ENCODE measurements at places on chromosomes 16 and 17.
A peak's percentile ranks its signal among the peaks of the same experiment; 100 is the strongest.

- no peak for DNase-seq
These were observed 4.6 kb downstream of the IL21R start for GRCh38 chr16:27406511-27407128.

- DNase-seq, result no peak
These were observed 65.7 kb upstream of the LRRC37A3 start for GRCh38 chr17:64984851-64985521.

DNA sequence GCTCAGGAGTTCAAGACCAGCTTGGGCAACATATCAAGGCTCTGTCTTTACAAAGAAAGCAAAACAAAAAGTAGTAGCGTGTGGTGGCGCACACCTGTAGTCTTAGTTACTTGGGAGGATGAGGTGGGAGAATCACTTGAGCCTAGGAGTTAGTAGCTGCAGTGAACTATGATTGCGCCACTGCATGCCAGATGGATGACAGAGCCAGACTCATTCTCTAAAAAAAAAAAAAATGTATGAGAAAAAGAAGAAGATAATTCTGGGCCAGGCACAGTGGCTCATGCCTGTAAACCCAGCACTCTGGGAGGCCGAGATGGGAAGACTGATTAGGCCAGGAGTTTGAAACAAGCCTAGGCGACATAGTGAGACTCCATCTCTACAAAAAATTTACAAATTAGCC is 28.5 kb downstream of the STAT5B start:
- peak; percentile 72 for DNase-seq

DNA sequence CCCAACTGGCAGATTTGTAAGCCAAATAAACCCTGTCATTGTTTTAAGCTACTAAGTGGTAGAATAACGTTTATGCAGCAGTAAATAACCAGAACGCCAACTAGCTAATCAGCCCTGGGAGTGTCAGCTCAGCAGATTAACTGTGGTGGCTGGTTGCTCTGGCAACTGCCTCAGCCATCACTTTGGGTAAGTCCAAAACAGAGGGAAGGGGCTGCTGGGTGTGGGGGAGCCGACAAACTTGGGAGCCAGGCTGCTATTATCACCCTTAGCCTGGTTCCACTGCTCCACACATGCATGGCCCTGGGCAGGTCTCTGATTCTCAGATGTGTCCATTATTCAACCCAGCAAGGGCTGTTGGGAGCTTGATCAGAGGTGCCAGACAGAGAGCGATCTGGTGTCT is 22.2 kb upstream of the RHOT1 start:
- DNase-seq, result no peak

DNA sequence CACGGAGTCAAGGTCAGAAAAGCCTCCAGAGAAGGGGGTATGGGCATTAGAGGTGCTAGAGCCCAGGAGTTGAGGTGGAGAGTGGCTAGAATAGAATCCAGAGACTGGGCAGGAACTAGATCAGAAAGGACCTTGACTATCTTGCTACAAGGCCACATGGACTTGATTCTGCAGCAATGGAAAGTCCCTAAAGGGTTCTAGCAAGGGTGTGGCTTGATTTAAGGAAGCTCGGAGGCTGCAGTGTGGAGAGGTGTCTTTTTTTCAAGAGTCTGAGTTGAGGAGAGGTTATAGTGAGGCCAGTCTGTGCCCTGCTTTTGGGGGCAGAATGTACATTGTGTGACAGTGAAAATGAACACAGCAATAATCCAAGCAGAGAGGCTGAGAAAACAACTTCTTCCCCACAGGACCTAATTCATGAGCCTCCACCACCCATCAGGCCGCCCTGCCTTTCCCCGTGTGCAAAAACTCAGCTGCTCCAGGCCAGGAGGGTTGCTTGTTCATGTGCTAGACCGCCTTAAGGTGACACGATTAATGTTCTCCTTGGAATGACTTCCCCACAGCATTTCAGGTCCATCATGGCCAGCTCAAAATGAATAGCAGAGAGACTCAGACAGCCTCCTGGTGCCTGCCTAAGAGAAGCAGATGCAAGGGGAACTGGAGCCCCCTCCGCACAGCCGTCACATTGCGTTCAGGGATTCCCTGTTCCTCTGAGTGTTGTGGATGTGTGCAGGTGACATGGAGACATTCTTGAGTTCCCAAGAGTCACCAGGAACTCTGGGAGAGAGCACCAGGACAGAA is 8.7 kb upstream of the BEAN1 start:
- no peak for DNase-seq

GRCh38 chr16:56421313-56421712 is 4.0 kb downstream of the AMFR start:
- DNase-seq, result no peak

DNA sequence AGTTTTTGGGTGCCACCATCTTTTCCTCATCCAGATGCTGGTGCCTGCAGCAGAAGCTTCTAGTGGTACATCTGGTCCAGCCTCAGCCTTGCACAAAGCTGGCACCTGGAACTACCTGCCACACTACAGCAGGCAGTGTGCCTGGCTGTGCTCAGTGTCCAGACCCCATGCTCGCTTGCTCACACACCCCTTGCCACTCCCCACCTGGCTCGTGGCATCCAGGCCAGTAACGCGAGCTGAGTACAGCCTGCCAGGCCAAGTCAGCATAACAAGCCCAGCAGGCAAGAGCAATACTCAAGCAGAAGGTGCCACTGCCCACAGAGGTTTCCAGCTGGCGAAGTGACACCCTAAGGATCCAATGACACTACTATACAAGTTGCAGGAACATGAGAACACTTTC is 29.7 kb upstream of the KIF2B start:
- no peak for DNase-seq

GRCh38 chr16:6484935-6485334 is 847.7 kb upstream of the RBFOX1 start:
- no peak for DNase-seq

DNA sequence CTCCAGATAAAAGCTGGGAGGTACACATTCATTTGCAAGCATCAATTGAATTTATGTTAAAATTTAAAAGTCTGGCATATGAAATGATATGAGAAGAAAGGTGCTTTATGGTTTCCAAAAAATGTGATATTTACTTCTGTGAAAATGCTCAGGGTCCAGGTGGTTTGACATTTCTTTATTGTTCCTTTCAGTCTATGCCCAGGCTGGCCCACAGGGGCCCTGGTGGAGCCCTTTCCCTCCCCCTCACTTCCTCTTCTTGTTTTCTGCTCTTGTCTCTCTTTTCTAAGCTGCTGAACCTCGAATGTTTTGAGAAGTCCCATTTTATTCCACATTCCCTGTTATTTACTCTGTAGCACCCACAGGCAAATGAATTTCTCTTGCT is 127.8 kb downstream of the HS3ST3B1 start:
- no peak for DNase-seq

DNA sequence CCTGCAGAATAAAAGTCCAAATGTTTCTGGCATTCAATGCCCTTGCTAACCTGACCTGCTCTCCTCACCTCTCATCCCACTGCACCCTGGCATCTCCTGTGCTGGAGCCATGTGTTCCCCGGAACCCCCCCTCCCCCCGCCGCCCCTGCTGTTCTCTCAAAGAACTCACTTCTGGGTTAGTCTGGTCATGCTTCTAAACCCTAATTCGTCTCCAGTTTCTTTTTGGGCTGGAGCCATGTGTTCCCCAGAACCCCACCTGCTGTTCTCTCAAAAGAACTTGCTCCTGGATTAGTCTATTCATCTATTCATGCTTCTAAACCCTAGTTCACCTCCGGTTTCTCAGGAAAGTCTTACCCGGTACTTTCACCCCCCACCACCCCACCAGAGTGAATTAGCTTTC is 808 bp upstream of the ALOX15 start:
- DNase-seq, result no peak

GRCh38 chr17:10600571-10600970 is 51.1 kb upstream of the MYH2 start:
- DNase-seq, result no peak

- no peak for DNase-seq
These were observed 12.0 kb upstream of the KCNJ18 start for GRCh38 chr17:21680366-21680765.

GRCh38 chr17:6683081-6683684 is 30.0 kb downstream of the SLC13A5 start:
- no peak for DNase-seq

DNA sequence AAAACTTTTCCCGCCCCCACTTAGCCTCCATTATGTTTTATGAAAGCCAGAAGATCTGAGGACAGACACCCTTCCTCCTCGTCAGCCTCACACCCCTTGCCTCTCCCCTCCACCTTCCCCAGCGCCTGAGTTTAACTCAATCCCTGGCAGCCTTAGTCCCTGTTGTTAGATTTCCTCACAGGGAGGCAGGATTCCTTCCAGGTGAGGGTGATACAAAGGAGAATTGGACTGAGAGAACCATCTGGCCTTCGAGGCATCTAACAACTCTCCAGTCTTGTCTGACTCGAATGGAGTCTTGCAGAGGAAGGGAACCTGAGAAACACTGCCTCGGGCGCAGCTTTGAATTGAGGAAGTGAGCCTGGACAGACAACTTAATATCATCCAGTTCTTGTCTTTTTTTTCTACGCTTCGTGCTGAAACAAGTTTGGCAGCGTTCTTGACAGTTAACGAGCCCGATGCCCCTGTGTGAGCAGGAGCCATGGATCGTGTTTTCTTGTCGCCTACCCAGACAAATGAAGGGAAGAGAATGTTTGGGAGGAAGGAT is 1.3 kb upstream of the ZNF768 start:
- DNase-seq, result no peak

GRCh38 chr16:54174201-54174600 is 112.4 kb downstream of the IRX3 start:
- no peak for DNase-seq

DNA sequence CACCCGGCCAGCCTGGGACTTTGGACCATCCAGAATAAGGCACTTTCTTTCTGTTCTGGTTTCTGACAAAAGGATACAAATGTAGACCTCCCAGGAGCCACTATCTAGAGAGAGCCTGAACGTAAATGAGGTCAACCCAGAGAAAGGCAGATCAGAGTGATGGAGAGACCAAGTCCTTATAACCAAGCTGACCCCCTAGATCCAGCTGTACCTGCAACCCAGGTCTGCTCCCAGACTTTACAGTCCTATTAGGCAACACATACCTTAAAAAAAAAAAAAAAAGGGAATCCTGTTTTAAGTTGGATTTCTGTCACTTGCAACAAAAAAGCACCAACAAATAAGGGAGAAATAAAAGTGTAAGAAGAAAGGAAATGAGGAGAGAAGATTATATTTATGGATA is 23.2 kb downstream of the CPPED1 start:
- DNase-seq, result no peak

- no peak for DNase-seq
These were observed 37.8 kb upstream of the STH start for GRCh38 chr17:45961206-45961605.

DNA sequence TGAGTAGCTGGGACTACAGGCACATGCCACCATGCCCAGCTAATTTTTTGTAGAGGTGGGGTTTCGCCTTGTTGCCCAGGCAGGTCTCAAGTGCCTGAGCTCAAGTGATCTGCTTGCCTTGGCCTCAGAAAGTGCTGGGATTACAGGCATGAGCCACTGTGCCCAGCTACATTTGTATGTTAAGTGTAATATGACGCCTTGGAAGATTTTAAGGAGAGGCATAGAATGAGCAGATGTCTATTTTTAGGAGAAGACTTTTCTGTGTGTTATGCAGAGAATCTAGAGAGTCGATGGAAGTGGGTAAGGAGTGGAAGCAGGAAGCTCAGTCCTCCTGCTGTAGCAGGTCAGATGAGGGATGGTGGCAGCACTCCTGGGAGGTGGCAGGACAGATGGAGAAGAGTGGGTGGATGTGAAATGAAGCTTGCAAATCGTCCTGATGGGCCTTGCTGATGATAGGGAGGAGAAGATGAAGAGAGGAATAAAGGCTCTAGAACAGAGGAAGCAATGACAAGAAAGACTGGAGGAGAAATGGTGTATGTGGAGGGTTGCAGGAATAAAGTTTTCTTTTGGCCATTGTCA is 125.3 kb downstream of the SHISA6 start:
- DNase-seq, result no peak

DNA sequence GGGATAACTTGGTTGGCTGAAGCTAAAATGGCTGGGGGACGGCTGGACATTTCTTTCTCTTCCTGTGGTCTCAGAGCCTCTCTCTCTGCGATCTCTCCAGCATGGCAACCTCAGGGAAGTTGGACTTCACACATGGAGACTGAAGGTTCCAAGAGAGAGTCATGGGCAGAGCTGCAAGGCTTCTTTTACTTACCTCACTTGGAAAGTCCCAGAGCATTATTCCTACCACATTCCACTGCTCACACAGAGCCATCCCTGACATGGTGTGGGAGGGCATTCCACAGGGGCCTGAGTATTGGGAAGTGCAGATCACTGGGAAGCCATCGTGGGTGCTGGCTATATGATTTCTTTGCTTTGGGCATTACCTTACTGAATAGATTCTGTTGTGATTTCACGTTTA is 9.8 kb upstream of the SLC6A2 start:
- no peak for DNase-seq

DNA sequence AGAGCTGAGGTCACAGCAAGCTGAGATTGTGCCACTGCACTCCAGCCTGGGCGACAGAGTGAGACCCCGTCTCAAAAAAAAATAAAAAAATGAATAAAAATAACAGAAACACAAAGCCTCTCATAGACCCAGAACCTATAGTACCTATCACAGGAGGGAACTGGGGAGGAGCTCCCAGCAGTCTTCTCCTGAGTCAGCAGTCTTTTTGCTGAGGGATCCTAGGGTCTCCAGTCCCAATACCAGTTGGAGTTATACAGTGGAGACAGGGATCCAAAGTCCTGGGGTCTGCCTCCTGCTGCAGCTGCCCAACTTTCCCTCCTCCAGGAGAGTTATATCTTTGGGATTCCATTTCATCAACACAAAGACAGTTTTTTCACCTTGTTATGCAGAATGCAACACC is 3.7 kb upstream of the TMUB2 start:
- DNase-seq, result no peak

- DNase-seq, result peak; percentile 89
These were observed 80.9 kb downstream of the ARHGAP23 start for GRCh38 chr17:38508954-38509771.

GRCh38 chr16:86462334-86463084 is 47.8 kb upstream of the FOXF1 start:
- DNase-seq, result peak; percentile 98

GRCh38 chr16:28087675-28088300 is 24.3 kb upstream of the GSG1L start:
- no peak for DNase-seq

GRCh38 chr17:67656494-67657203 is 61.1 kb upstream of the NOL11 start:
- DNase-seq, result no peak

GRCh38 chr16:4414187-4414917 is 2.0 kb downstream of the CORO7 start:
- no peak for DNase-seq

DNA sequence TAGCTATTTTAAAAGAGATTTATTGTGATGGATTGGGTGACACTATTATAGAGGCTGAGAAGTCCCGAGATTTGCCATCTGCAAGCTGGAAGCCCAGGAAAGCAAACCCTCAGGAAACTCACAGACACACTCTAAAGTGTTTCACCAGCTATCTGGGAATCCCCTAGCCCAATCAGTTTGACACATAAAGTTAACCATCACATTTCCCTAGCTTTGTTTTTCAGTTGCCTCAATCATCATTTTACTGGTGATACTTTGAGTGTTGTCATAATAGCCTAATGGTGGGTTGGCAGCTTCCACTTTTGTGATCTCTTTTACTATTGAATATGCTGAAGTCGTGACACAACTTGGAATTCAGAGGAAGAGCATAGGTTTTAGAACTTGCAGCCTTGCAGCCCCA is 1.8 kb downstream of the SGF29 start:
- no peak for DNase-seq

All from HCEC 1CT (cell line).